ENCODE measurements at places on chromosomes 16 and 17. TPM values are rescaled to one million over a fixed set of nuclear protein-coding genes. Genes with fewer than 3 reads are reported as not detected.

STAC2 gene
- total RNA-seq, result 15.3 TPM

CHD3 gene
- 94.6 TPM for total RNA-seq

PHOSPHO1 gene
- 0.22 TPM for total RNA-seq

KCNAB3 gene
- total RNA-seq, result 3.9 TPM

ZC3H7A gene
- total RNA-seq, result 59.5 TPM

BEAN1 gene
- 2.4 TPM for total RNA-seq

TNK1 gene
- total RNA-seq, result 9.3 TPM

DNA sequence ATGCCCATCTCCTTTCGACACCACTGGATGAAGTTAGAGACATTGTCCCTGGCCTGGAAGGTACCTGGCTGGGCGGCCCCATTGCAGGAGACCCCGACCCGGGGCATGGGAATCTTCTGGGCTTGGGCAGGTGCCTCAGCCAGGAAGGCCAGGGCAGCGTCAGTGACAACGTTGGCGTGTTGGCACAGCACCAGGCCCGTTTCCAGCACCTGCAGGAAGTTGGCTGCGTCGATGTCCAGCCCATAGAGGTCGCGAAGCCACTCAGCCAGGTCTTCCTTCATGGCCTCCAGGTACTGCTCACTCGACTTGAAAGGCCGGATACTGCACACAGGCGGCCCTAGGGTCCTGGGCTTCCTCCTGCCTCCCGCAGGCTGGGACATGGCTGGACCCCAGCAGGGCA is 568 bp downstream of the GAS2L2 start:
- no peaks in the 10 kb centered on the region for H3K4me1 ChIP-seq
- H3K27ac ChIP-seq, result no peak overlapping the region

GRCh38 chr17:65270499-65271253 is 133.5 kb downstream of the RGS9 start:
- no peaks in the 10 kb centered on the region for H3K36me3 ChIP-seq
- no peak overlapping the region for H3K4me3 ChIP-seq
- DNase-seq, result no peak
- no peak overlapping the region for H3K27ac ChIP-seq

DNA sequence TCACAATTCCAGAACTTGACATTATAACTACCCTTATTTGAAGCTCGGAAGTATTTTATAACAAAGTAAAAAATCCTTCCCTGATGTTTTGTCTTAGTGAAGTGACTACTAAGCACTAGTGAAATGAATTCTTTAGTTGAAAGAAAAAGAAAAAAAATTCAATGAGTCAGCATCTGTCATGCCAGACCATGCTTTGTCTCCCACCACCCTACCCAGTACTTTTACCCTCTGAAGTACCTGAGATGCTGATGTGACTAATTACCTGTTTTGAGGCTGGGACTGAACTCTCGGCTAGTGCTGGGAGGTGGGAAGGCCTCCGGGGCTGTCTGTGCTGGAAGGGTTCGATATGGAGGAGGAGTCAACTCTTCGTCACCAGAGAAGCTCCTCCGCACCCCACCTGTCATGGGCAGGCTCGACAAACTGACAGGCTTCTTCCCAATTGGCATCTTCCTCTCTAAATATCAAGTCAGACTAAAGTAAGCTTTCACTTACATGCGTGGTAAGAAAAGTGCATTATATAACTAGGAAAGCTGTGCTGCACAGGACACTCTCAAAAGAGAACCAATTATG is 19.6 kb downstream of the NME2 start:
- no peaks in the 10 kb centered on the region for H3K4me1 ChIP-seq
- no peak overlapping the region for H3K4me3 ChIP-seq
- H3K27me3 ChIP-seq, result no peaks in the 10 kb centered on the region
- H3K36me3 ChIP-seq, result peaks cover 4% of the 10 kb centered on the region

DNA sequence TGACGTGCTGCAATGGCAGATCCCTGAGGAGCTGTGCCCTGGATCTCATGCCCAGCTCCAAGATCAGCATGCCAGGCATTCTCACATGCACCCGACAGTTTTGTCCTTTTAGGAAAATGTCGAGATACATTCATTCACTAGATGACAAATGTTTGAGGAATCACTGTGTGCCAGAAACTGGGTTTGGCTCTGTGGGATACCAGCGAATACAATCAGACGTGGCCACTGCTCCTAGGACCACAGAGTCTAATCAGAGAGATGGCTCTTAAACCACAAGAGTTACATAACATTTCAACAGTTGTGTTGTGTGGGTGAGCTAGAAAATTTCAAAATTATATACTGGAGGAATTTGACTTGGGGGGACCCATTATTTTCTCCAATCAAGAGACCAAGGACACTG is 579.7 kb downstream of the CDH13 start:
- no peak overlapping the region for H3K4me3 ChIP-seq
- no peak for DNase-seq
- no peaks in the 10 kb centered on the region for H3K27me3 ChIP-seq

DNA sequence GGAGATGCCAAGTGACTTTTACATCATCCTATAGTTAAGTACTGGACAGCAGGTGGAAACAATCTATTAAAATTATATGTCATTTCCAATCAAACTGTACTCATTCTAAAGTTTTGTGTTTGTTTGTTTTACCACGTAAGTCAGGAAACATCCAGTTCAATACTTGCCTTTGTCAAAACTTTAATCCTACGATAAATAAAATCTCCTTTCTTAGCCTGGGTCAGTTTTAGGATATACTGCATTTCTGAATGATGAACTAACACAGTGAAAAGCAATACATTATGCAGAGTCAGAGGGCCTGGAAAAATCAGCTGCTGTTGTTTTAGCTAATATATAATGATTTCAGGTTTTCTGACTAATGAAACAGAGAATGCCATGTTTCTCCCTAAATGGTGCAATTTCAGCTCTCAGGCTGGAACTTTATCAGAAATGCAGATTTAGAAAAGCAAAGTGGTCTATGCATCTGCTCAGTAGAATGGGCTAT is 756.4 kb downstream of the CDH11 start:
- no peak overlapping the region for H3K4me3 ChIP-seq
- no peaks in the 10 kb centered on the region for H3K4me1 ChIP-seq
- no peaks in the 10 kb centered on the region for H3K27me3 ChIP-seq

DNA sequence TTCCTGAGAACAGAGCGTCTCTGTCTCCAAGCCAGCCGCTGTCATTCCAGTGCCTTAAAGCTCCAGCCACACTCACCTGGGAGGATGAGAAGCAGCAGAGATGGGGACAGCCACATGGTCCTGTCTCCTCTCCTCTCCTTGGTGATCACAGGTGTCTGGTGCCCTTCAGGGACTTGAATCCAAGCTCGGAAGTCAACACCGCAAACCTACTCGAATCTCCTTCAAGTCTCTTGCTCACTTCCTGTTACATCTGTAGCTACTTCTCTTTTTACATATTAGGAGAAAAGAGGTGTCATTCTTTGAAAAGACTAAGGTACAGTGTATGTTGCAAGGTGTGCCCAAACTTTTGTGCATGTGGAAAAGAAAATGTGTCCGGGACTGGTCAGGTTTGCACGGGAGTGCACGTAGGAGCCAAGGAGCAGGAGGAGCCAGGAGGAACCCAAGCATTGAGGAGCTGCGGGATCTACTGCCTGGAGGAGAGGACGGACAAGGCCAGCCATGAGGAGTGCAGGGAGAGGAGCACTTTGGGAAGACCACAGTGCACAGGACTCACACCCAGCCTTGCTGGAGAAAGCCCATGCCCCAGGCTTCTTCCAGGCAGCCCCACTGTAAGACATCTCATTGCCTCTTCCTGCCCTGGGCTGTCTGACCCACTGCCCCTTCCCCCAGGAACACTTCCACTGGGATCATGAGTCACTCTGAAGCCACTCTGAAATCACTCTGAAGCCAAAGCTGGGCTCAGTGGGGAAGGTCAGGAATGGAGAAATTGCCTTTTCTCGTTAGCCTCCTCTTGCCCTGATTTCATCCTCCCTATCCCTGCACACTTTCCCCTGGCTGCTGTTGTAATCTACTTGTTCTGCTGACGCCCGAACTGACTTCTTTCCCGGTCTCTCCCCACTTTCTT is at the start of gene CD300LD:
Gene CD300LD (minus strand): TSS at position 197 of the 904 bp plus-strand sequence. CDS start 81 bp downstream, at position 116.
- H3K27me3 ChIP-seq, result no peaks in the 10 kb centered on the region
- no peak within 1 kb of the TSS for H3K27ac ChIP-seq
- no peaks in the 10 kb centered on the region for H3K4me1 ChIP-seq

- no peaks in the 10 kb centered on the region for H3K36me3 ChIP-seq
- H3K27me3 ChIP-seq, result no peaks in the 10 kb centered on the region
- peaks cover 4% of the 10 kb centered on the region for H3K4me1 ChIP-seq
- H3K27ac ChIP-seq, result no peak overlapping the region
- no peak for DNase-seq
- no peak overlapping the region for H3K4me3 ChIP-seq
These were observed 1.5 kb downstream of the MYBBP1A start for GRCh38 chr17:4553669-4554068.

- peaks cover 12% of the 10 kb centered on the region for H3K4me1 ChIP-seq
- H3K36me3 ChIP-seq, result no peaks in the 10 kb centered on the region
- H3K27ac ChIP-seq, result peak overlapping the region; percentile 1
- H3K4me3 ChIP-seq, result no peak overlapping the region
- no peaks in the 10 kb centered on the region for H3K27me3 ChIP-seq
These were observed 93.5 kb downstream of the WWP2 start for GRCh38 chr16:69855592-69855991.

- H3K36me3 ChIP-seq, result no peaks in the 10 kb centered on the region
- H3K27ac ChIP-seq, result no peak overlapping the region
- no peaks in the 10 kb centered on the region for H3K4me1 ChIP-seq
- DNase-seq, result no peak
- no peak overlapping the region for H3K4me3 ChIP-seq
These were observed 43.3 kb upstream of the CBFA2T3 start for GRCh38 chr16:89020068-89020924.

- H3K27ac ChIP-seq, result no peak overlapping the region
- no peaks in the 10 kb centered on the region for H3K27me3 ChIP-seq
- H3K36me3 ChIP-seq, result no peaks in the 10 kb centered on the region
- H3K4me1 ChIP-seq, result peaks cover 13% of the 10 kb centered on the region
- H3K4me3 ChIP-seq, result no peak overlapping the region
- no peak for DNase-seq
These were observed 4.1 kb upstream of the MRPL58 start for GRCh38 chr17:75008373-75008772.

DNA sequence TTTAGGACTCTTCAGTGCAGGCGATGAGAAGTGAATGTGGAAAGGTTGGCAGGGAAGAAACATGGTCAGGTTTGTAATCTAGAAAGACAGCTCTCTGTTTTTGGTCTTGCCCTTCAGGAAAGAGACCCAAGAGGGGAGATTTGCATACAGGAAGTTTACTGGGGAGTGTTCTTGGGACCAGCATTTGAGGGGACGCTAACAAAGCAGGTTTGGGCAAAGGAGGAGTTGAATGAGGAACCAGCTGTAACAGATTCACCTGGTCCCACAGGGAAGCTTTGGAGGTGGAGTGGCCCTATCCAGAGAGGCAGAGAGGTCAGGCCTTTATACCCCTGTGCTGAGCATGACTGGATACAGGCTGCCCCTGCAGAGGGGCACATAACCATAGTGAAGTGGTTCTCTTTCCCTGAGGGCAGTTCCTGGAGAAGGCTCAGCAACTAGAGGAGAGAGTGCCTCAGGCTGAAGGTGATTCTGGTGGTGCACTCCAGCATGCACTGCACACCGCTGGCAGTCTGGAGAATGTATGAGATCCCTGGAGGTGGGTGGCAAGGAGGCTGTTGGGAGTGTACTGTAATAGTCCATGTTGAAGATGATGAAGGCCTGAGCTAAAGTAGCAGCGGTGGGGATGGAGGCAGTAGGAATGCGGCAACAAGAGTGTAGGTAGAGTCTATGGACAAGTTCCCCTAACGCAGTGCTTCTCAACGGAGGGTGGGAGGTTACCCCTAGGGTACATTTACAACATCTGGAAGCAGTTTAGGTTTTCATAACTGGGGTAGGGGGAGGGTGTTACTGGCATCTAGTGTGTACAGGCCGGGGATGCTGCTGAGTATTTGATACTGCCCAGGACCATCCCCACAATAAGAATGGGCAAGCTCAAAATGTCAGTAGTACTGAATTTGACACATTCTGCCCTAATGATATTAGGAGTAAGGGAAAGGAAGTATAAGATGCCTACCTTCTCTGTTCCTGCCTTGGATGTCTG is 37.2 kb downstream of the MAP2K6 start:
- no peak overlapping the region for H3K4me3 ChIP-seq
- no peak overlapping the region for H3K27ac ChIP-seq
- H3K4me1 ChIP-seq, result no peaks in the 10 kb centered on the region
- DNase-seq, result no peak
- no peaks in the 10 kb centered on the region for H3K27me3 ChIP-seq
- no peaks in the 10 kb centered on the region for H3K36me3 ChIP-seq

- no peaks in the 10 kb centered on the region for H3K36me3 ChIP-seq
- no peak overlapping the region for H3K27ac ChIP-seq
- H3K4me3 ChIP-seq, result peak overlapping the region; percentile 81
- no peaks in the 10 kb centered on the region for H3K4me1 ChIP-seq
- no peaks in the 10 kb centered on the region for H3K27me3 ChIP-seq
These were observed 13.3 kb downstream of the MIS12 start for GRCh38 chr17:5499476-5500231.

GRCh38 chr17:18158022-18158600 is 25.5 kb upstream of the ALKBH5 start:
- H3K4me3 ChIP-seq, result peak overlapping the region; percentile 65
- DNase-seq, result peak; percentile 91
- H3K27ac ChIP-seq, result no peak overlapping the region
- peaks cover 8% of the 10 kb centered on the region for H3K4me1 ChIP-seq
- no peaks in the 10 kb centered on the region for H3K36me3 ChIP-seq
- no peaks in the 10 kb centered on the region for H3K27me3 ChIP-seq

- H3K27ac ChIP-seq, result no peak overlapping the region
- peaks cover 4% of the 10 kb centered on the region for H3K4me1 ChIP-seq
- no peak overlapping the region for H3K4me3 ChIP-seq
- DNase-seq, result no peak
These were observed 13.5 kb downstream of the DUSP14 start for GRCh38 chr17:37503148-37503547.
